GM10248 (cell line): ENCODE measurements at places on chromosomes 5 and 9.
A peak's percentile ranks its signal among the peaks of the same experiment; 100 is the strongest.

DNA sequence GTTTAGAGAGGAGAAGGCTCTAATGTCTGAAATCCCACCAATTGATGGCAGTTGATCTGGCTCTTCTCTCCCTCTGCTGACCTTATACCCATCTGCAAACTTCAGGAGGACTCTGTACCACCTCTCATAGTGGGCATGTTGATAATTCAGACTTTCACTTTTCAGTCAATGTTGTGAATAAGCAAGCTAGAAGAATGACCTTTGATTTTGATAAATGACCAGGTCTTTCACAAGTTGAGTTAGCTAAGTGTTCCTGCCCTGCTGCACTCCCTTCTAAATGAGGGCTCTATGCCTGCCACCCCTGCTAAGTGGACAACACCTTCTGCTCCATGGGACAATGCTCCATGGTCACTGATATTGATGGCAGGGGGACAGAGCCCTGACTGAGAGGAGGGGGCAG, 74.7 kb downstream of the SPRY4 start:
- DNase-seq, result no peak

DNA sequence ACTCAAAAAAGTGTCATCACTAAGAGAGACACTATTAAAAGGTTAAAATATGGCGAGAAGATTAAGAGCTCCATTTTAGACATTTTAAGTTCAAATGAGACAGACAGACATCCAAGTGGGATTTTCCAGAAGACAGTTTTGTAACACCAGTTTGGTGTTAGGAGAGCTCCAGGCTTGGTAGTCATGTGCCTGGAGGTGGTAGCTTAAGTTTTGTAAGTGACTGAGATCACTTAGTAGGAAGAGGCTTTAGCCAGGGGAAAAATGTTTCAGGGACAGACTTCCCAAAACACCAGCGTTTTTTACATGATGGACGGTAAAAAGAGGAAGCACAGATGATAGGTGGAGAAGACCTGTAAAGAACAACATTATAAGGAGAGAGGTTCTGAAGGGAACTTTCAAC, 150.3 kb downstream of the GIN1 start:
- no peak for DNase-seq

DNA sequence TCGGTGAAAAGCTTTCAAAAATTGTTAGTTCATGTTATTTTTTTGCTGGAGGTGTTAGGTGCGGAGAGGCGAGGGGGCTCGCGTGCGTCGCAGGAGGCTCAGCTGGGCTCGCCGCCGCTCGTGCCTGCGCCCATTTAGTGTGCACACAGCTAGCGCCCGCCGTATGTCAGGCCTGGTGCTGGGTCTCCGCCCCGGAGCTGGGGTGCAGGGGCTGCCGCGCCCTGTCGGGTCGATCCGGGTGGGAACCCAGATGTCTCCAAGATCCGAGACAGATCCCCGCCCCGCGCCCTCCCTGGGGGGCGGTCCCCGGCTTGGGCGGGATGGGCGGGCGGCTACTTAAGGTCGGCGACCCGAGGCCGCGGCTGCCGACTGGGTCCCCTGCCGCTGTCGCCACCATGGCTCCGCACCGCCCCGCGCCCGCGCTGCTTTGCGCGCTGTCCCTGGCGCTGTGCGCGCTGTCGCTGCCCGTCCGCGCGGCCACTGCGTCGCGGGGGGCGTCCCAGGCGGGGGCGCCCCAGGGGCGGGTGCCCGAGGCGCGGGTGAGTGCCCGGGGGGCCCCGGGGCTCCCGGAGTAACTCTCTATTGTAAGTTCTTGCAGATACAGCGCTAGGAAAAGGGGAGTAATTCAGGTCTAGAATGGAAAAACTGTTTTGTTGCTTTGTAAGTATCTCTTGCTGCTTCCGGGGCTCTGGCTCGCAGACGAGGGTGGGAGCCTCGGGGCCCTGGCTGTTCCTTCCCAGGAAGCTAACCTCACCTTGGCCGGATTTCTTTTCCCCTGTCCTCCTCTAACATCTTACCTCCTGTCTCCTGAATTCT, 31.7 kb downstream of the GSN start:
- peak; percentile 56 for DNase-seq

GRCh38 chr5:129148-129547, 37.2 kb downstream of the PLEKHG4B start:
- no peak for DNase-seq

GRCh38 chr5:74042959-74043358, 417.0 kb downstream of the ARHGEF28 start:
- no peak for DNase-seq

GRCh38 chr9:114246558-114246957, 76.3 kb upstream of the ORM1 start:
- DNase-seq, result no peak

GRCh38 chr9:82890865-82891264, 172.1 kb downstream of the RASEF start:
- DNase-seq, result no peak

DNA sequence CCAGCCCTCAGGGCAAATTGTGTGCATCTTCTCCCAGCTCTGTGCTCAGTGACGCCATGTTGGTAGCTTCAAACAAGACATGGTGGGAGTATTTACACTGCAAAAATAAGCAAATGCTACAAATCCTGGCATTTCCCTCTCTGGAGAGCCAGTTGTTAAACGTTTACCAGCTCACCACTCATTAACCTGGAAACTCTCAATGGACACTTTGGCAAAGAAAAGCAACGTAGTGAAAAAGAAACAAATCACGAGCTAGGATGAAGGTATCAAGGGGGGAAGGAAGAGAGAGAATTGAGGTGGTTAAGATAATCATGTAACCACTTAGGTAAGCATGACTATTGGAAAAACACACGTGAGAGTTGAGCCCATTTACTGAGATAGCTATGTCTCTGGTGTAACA, 72.5 kb downstream of the MRPS30 start:
- no peak for DNase-seq

DNA sequence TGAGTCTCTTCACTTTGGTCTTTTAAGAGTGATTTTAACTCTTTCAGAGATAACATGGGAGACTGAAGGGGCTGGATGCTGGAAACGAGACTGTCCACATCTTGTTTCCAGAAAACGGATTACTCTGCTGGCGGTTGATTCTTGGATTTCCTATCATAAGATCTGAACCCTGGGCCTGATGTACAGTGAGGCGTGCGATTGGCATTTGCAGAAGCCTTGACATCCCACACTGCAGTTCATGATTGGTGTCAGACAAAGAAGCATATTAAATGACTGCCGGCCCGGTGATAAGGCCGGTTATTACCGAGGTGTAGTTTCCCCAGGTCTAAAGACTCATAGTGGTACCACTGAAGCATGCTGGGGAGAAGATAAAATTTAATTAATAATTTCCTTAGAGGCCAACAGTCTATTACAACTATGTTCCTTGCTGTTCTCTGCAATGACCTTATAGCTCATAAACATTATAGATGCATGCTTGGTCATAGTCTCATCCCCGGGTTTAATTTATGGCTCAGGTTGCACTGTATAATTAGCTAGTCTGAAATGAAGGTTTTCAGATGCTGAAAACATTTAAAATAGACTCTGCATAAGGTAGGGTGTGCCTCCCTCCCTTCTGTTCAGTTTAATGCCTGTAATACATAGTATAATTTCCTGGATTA, 99.2 kb downstream of the PPP2R2B start:
- no peak for DNase-seq

DNA sequence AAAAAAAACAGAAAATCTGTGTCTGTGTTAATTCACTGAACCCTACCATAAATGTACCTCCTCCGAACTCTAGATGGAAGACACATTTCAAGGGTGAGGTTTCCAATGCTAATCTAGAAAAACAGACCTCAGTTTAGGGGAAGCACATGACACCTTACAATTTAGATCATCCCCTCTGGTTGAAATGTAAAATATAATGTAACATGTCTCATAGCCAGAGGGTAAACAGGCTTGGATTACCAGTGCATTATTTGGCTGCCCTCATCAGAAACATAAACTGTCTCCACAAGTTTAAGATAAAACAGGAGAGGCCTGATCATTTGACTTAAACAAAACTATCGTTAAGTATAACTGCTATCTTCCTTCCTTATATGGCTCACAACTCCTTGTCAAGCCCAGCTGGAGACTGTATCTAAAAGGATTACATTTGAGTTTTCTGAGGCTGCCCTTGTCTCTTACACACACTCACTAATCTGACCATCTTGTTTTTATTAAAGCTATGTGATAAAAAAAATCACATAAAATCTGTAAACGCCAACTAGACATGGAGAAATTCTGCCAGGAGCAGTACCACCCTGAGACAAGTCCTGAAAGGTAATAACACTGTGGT, 105.7 kb downstream of the LURAP1L start:
- DNase-seq, result no peak

DNA sequence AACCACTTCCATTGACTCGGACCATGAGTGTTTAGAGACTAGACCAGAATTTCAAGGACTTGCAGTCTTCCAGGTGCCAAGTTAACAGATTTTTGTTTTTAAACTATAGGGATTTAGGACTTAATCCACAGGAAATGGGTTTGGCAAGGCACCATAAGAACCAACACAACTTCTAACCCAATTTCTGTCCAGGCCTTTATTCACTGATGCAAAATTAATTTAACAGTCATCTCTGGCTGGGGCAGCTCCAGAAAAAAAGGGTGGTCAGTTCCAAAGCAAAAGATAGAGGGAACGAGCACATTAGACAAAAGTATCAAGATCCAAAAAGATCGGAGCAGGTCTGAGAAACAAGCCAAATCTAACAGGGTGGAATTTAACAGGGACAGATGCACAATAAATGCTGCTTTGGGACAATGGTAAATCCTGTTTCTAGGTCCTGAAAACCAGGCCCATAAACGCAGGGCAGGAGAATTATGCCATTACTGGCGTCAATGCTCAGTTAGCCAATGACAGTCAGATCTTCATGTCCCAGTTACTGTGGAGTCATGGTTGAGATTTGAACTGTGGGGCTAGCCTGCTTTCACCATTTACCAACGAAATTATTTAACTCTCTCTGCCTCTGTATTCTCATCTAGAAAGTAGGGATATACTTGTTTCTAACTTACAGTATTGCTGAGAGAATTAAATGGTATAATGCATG, 590.8 kb upstream of the BRINP1 start:
- DNase-seq, result no peak

GRCh38 chr5:9468060-9468388, 77.9 kb downstream of the SEMA5A start:
- no peak for DNase-seq

- DNase-seq, result no peak
Observed at GRCh38 chr9:89715318-89715858, 110.6 kb downstream of the GADD45G start.

DNA sequence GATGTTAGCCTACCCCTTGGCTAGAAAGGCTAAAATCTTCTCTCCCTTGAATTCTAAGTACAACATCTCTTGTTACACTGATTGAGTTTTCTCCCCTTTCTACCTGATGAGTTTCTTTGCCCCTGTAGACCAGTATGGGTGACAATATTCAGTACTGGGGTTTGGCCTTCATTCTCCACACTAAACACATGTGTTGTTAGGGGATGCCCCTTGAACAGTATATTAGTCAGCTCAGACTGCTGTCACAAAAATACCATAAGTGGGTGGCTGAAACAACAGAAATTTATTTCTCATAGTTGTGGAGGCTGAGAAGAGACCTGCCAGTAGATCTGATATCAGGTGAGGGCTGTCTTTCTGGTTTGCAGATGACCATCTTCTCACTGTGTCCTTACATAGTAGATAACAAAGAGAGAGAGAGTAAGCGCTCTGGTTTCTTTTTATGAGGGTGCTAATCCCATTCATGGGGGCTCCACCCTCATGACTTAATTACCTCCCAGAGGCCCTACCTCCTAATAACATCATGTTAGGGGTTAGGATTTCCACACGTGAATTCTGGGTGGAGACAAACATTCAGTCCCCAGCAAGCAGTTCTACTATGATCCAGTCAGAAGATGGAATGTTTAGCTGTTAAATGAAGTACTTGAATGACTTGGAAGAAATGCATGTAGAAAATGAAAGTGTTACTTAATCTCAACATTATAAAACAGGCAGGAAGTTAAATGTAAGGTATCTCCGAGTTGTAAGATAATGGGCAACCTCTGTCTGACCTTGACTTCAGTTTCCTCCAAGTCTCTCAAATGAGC, 17.5 kb downstream of the VLDLR start:
- DNase-seq, result peak; percentile 44

DNA sequence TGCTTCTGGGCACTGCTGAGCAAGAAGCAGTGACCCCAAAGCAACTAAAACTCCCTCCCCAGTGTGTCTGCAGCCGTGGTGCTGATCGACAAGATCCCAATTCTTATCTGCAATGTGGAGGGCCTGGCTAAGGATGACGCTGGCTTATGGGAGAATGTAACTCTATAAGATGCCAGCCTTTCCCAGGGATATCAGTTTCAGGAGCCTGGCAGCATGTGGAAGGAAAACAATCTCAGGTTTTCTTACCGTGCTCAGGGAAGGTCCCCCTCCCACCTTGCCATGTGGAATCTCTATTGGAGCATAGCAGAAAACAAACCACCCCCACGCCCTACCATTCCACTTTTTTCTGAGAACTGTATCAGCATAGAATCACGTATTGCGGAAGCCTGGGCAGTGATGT, 87.7 kb upstream of the PTPN3 start:
- no peak for DNase-seq

- DNase-seq, result no peak
Observed at GRCh38 chr9:79633558-79633957, 61.8 kb downstream of the TLE4 start.

GRCh38 chr5:124744170-124744971, 2.1 kb downstream of the ZNF608 start:
- no peak for DNase-seq

DNA sequence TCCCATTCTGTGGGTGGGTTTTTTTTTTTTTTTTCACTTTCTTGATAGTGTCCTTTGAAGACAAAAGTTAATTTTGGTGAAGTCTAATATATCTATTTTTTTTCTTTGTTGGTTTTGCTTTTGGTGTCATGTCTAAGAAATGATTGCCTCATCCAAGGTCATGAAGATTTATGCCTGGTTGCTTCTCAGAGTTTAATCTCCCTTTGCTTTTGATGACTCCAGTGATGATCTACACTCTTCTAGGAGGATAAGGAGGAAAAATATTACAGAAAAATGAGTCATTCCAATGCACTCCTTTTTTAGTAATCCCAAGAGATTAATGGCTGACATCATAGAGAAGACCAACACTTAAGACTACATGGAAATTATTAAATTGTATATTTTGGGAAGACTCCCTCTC, 79.7 kb upstream of the ICE1 start:
- DNase-seq, result no peak

DNA sequence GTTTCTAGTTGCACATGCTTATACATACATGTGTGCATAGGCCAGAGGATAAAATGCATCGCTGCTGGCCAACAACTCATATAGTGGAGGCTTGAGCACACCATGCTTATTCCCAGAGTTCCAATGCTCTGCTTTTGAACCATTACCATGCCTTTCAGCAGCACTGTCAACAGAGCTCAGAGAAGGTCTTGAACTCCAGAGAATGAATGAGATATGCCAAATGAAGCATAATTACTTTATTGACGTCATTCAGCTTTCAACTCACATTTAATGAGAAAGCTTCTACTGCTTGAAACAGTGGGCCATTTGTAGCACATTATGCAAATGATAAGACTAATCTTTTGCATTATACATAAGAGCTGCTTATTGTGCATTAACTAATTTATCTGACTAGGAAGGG, 765.3 kb upstream of the GRAMD2B start:
- no peak for DNase-seq

GRCh38 chr9:68705531-68706362, 707 bp downstream of the PIP5K1B start:
- DNase-seq, result peak; percentile 48

- DNase-seq, result no peak
Observed at GRCh38 chr9:68418259-68418845, 61.9 kb downstream of the PGM5 start.

GRCh38 chr5:15234366-15234765, 265.6 kb upstream of the FBXL7 start:
- DNase-seq, result no peak
